GM19239 (cell line): ENCODE measurements at places on chromosomes 16 and 17.

GRCh38 chr16:27458258-27458657 lies 56.3 kb downstream of the IL21R start:
- DNase-seq = no peak

- DNase-seq = no peak
Measured at GRCh38 chr17:43906951-43907424, 348 bp downstream of the MPP2 start.

DNA sequence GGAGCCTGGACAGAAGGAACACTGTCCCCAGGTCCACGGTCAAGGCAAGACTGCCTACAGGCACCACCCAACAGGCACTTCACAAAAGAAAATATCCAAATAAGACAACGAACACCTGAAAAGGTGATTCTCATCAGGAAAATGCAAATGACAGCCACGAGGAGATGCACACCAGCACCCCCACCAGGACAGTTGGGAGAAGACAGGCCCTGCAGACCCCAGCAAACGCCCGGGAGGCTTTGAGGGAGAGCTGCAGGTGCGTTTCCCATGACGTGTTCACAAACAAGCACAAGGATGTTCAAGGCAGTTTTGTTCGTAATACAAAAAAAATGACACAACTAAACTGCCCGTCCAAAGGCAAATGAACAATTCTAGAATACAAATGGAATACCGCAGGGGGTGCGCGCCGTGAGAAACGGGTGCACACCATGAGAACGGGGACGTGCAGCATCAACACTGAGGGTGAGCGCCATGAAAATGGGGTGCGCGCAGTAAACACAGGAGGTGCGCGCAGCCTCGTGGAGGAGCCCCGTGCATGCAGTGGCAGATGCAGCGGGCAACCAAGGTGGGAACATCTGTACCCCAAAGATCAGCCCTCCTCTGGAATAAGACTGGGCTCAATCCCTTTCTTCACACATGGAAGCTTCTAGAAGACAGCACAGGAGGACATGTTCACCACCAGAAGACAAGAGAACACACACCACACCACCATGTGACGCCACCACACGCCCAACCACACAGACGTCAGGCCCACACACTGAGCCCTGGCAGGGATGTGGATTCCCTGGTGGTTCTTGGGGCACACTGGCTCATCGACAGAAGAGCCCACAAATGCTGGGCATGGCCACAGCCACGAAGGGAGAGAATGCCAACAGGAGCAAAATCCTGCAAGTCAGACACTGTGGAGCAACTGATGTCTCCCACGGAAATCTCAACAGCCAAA lies 91.2 kb downstream of the ZNF778 start:
- DNase-seq = no peak

GRCh38 chr16:82037251-82037650 lies 2.2 kb downstream of the HSD17B2 start:
- DNase-seq = no peak

DNA sequence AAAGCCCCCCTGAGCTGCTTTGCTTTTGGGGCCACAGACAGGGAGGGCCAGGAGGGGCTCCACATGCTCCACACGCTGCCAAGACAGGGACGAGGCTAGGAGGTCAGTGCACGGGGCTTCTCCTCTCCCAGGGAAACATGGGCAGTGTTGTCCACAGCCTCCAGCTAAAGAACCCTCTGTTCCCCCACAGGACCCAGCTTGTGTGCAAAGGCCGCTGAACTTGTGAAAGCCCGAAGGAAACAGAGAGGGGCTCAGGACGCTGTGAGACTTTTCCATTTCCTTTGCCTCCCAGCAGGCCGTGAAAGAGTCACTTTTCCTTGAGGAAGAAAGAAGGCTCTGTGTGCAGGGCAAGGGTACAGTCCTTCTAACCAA lies 9.7 kb downstream of the CDRT4 start:
- DNase-seq = no peak
